ENCODE measurements at places on chromosomes 6 and 20. TPM values are rescaled to one million over a fixed set of nuclear protein-coding genes. Genes with fewer than 3 reads are reported as not detected.

- no peak for DNase-seq
Observed at GRCh38 chr6:43963203-43963602, 164.0 kb downstream of the MRPL14 start.

- no peak for DNase-seq
Observed at GRCh38 chr6:6785163-6785521, 196.6 kb downstream of the LY86 start.

DNA sequence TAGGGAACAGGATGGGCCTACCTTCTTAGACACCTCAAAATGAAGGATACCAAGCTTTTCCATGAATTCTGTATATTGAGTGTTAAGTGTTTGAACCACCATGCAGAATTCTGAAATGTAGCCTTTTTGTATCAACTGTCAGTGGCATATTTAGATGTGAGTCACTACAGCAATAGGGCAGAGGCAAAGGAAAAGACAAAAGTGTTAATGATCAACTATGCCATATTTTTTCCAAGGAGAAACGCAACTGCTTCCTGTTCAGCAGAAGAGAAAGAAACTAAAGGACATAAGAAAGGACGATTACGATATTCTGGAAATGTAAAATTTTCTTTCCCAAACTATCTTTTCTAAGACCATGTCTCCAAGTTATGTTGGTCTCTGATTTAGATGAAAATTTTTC is 104.6 kb upstream of the RSPO3 start:
- DNase-seq, result no peak

DNA sequence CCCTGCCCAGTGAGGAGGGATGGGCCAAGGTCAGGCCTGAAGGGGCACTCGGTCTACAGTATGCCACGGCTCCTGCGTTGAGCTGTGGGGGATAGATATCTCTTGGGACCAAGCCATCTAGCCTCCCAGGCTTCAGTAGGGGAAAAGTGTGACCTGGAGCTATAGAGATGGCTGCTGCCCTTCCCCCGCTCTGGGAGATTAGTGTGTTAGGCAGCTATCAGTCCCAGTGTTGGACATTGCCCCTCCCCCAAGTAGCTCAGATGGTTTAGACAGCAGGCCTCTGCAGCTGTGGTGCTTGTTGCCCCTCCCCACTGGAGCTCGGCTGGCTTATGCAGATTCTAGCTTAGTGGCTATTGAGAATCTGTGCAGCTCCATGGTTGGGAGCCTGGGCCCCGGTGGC is 56.8 kb downstream of the KHDRBS2 start:
- DNase-seq, result no peak

Gene OR2B6
- not detected for total RNA-seq

GRCh38 chr6:113825781-113826180 is 31.4 kb upstream of the MARCKS start:
- peak; percentile 70 for DNase-seq

Gene RWDD2A
- 2.1 TPM for total RNA-seq

DNA sequence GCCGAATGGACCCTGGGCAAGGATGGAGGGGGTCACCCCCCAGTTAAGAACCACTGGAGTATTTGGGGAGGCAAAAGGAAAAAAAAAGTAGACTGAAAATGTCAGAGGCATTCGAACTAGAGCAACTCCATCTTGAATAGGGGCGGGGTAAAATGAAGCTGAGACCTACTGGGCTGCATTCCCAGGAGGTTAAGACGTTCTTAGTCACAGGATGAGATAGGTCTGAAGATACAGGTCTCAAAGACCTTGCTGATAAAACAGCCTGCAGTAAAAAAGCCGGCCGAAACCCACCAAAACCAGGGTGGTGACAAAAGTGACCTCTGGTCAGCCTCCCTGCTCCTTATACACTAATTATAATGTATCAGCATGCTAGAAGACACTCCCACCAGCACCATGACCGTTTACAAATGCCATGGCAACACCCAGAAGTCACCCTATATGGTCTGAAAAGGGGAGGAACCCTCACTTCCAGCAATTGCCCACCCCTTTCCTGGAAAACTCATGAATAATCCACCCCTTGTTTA is 70.4 kb upstream of the KCNG1 start:
- DNase-seq, result no peak

Gene PCED1A
- total RNA-seq, result 10.6 TPM

- no peak for DNase-seq
Observed at GRCh38 chr6:133410638-133411435, 169.7 kb downstream of the EYA4 start.

GRCh38 chr20:43066125-43066524 is 123.6 kb downstream of the PTPRT start:
- no peak for DNase-seq

DNA sequence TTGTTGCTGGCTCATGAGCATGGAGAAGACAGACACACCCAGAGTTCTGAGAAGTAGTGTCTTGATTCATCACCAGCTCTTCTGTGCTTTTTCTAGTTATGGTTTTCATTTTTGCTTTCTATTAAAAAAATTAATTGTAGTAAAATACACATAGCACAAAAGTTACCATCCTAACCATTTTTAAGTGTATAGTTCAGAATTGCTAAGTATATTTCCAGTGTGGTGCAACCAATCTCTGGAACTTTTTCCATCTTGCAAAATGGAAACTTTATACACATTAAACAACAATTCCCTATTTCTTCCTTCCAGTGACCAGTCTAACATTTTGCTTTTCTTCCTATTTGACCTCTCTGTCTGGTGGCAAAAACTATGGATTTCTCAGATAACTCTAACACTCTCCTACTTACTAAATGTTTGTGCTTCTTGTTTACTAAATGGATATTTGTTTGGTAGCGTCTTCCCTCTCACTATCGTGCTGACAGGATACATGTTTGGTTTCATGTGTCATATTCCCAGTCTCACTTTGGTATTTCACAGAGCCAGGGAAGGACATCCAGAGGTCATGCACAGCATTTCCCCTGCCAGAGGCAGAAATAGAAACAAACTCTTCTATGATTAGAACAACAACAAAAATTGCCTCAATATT is 40.6 kb downstream of the TXLNB start:
- DNase-seq, result no peak

DNA sequence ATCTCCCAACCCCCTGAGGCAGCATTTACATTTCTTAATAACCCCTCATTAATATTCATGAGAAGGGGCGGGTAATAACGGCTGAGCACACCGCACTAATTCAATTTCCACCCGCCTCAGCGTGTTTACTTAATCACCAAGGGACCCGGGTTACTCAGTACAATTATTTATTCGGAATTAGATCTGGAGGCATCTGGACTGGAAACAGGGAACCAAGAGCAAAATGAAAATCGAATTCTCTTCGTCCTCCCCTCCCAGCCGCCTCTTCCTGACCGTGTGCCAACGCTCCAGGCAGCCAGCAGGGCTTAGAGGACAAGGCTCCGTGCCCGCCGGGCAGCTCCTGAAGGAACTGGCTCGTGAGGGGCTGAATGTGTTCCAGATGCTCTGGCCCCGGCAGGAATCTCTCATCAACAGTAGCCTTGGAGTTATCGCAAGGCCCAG is 23.5 kb upstream of the CTNNBL1 start:
- DNase-seq, result peak; percentile 88

DNA sequence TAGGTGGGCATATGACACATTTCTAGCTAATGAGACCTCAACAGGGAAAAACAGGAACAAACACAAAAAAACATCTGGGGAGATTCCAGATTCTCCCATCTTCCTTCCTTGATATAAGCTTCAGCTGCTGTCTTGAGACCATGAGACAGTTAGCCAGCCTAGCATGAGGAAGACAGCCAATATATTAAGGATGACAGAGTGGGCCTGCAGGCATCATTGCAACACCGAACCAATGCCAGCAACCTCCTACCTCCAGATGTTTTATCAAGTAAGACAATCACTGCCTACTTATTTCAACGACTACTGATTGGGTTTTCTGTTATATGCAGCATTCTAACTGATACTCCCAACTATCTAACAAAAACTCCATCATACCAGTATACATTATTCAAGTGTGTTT is 119.0 kb downstream of the ISM1 start:
- DNase-seq, result peak; percentile 48

Gene SRMS
- total RNA-seq, result 0.59 TPM

DNA sequence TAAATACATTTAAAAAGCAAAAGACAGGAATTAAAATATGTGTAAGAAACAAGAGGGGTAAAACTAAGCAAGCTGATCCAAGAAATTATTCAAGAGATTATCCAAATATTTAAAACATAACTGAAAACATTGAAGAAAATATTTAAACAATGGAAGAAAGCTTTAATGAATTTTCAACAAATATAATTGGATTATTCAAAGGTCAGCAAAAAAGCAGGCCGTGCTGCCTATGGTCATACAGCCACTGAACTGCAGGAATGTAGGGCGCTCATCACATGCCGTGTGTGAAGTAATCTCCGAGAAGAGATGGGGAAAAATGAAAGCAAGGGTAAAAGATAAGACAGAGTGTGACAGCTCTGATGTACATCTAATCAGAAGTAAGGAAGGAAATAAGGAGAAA is 1195.4 kb upstream of the EYS start:
- no peak for DNase-seq

Data from lower leg skin (tissue), 4 donors.